Hematopoietic multipotent progenitor cell treated with erythropoietin and hydrocortisone succinate and interleukin-3 and kit ligand, for 8 days (in vitro differentiated cells): ENCODE measurements at places on chromosomes 1 and 21.

DNA sequence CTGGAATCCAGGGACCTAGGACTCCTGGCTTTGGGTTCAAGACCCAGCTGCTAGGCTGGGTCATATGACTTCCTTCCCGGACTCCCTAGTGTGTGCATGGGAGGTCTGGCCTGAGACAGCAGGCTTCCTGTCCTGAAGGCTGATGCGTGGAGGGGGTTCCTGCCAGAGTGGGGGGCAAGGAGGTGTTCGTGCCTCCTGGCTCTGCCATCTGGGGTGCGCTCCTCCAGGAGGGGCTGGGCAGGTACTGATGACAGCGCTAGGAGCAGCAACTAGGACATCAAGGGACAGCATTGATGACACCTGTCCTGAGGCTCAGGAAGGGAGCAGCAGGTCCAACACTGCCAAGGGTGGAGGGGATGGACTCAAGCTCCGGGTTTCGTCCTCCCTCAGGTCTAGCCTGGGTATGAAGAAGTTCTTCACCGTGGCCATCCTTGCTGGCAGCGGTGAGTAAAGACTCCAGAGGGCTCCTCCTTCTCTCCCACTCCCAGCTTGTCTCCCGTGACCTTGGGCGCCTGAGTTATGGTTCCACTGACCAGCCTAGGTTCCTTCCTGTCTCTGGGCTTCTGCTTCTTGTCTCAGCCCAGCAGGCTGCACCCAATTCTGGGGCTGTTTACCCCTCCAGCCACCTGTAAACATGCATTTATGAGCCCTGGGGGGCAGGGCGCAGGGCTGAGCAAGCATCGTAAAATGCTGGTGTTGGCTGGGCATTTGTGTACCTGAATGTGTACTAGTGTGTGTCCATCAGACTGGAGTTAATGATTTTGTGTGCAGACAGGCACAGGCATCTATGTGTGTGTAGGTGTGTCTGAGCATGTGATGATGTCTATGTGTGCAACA, 871 bp downstream of the PLA2G2F start:
- DNase-seq = no peak

DNA sequence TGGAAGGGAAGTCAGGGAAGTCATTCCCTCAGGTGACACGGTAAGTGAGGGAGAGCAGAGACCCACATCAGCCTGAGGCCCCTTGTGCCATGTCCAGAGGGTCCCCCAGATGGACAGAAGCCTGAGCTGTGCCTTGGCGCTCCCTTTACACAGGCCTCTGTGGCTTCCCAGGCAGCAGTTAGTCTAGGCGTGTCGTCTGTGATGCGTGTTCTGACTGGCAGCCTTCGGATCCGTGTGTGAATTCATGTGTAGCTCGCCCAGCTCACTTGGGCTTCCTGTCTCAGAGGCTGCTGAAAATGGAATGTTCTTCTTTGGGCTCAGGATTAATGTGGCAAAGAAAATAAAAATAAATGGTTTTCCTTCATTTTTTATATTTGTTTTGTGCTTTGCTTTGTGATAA, 28.3 kb downstream of the PRMT2 start:
- no peak for DNase-seq

DNA sequence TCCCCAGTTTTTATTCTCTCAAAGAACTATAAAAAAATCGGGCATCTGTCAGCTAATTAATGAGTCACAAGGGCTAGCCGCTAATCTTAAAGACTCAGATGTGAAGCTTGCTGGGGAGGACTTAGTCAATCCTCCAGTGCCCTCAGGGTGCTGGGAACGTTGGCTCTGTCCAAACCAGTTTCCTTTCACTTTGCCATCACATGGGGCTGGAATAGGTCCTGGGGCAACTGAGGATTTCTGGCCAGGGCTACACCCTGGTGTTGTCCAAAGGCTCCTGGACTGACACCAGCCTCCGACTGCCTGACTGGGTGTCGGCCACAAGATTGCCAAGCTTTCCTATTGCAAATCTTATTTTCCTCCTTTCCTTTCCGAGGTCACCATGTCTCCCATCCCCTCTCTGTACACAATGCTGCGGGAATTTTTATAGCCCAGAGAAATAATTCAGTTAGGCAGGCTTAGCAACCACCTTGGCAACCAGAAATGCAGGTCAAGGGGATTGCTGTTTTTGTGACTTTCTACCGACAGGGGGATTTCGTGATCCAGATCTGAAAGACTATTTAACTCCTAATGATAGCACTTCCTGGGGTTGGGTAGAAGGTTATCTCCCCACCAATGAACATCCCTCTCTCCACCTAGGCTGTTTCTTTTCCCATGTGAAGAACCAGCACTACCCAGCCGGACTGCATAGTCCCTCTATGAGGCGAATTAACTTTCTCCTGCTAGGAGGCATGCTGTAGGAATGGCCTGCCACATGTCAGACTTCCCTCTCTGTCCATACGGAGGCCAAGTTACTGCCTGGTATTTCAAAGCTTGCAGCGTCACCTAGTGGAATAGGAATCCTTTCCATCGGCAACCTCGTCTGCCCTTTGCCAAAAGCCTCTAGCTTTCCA, 29.9 kb upstream of the CTBS start:
- DNase-seq = no peak

DNA sequence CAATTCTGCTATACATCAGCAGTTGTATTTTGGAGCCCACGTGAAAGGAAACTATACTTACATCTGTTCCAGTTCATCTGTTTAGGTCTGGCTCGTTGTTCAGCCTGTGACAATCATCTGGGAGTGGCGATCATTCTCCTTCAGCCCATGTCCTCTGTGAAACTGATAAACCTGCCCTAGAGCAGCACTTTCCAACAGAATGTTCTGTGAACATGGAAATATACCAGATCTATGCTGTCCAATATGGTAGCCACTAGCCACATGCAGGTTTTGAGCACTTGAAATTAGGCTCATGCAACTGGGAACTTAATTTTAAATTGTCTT, 24.5 kb upstream of the COQ8A start:
- DNase-seq = peak; percentile 79

- peak; percentile 32 for DNase-seq
These were observed 78.9 kb downstream of the UBE2U start for GRCh38 chr1:64282351-64282750.

DNA sequence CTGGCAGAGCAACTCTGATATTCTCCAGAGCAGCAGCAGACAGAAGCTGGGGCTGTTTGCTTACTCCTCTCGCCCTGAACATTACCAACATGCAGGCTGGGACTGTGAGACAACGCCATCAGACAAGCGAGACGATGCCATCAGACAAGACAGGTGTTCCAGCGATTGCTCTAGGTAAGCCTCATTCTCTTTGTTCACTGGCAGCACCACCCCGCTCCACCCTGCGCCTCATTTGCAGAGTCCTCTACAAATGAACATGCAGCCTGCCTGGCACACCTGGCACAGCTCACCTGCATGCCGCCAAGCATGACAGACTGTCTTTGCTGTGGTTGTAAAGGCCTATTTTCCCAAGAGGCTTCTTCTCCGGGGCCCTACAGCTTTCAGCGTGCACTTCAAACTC, 346.2 kb downstream of the SMYD3 start:
- DNase-seq = no peak
